ENCODE measurements at places on chromosomes 16 and 17. TPM values are rescaled to one million over a fixed set of nuclear protein-coding genes. Genes with fewer than 3 reads are reported as not detected.

DNA sequence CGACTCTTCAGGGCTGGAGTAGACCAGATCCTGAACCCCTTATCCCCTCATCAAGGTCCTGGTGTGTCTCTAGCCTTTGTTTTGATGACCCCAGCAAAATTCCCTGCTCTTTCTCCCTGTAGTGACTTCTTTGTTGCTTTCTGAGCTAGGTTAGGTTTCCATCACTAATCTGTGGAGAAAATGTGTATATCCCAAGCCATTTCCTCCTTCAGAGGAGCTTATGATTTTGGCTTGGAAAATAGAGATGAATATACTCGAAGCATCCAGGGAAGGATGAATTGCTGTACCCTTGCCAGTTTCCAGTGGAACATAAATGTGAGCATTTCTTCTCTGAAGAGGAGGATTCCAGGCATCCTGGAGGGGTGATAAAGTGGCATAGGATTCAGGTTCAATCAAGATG, 55.8 kb downstream of the KSR1 start:
- no peak overlapping the region for H3K27ac ChIP-seq
- no peaks in the 10 kb centered on the region for H3K36me3 ChIP-seq
- H3K4me1 ChIP-seq, result no peaks in the 10 kb centered on the region
- H3K4me3 ChIP-seq, result no peak overlapping the region
- H3K27me3 ChIP-seq, result no peaks in the 10 kb centered on the region
- no peak for DNase-seq

The TCAP gene
- 6.4 TPM for total RNA-seq

GRCh38 chr17:75404223-75404730, 1.2 kb downstream of the GRB2 start:
- H3K27ac ChIP-seq, result peak overlapping the region; percentile 92
- no peak for DNase-seq
- peak overlapping the region; percentile 96 for H3K4me3 ChIP-seq
- H3K36me3 ChIP-seq, result no peaks in the 10 kb centered on the region
- H3K4me1 ChIP-seq, result peaks cover 18% of the 10 kb centered on the region
- no peaks in the 10 kb centered on the region for H3K27me3 ChIP-seq

The SMARCD2 gene
- total RNA-seq, result 81.8 TPM

- no peak overlapping the region for H3K4me3 ChIP-seq
- H3K27ac ChIP-seq, result no peak overlapping the region
- H3K4me1 ChIP-seq, result no peaks in the 10 kb centered on the region
Observed at GRCh38 chr16:53852678-53853077, 148.7 kb downstream of the FTO start.

DNA sequence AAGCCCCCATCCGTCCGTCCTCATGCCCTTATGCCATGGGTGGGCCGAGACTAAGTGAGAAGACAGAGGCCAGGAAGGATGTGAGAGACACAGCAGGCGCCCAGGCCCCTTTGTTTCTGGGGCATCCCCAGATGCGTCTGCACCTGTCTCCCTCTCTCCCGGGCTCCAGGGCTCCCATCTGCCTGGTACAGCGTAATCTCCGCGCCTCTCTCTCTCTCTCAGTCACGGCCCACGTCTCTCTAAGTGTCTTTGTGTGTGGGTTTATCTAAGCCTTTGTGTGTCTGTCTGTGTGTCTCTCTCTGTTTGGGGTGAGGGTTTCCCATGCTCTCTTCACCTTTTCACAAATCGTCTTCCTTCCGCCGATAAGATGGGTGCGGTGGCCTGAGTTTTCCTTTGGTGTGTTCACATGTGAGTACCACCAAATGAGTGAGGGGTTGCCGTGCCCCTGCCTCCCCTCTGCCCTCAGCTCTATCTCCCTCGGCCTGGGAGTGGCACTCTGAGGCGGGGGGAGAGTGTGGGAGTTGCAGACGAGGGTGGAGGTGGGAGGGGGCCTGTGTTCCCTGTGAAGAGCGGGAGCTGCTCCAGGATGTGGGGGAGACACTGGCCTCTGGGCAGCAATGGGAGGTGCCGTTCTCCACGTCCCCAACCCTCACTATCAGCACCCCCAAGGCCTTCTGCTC, 25.8 kb upstream of the ABCC3 start:
- H3K27me3 ChIP-seq, result no peaks in the 10 kb centered on the region
- no peaks in the 10 kb centered on the region for H3K36me3 ChIP-seq
- DNase-seq, result no peak
- H3K27ac ChIP-seq, result no peak overlapping the region

The DNAAF1 gene
- not detected for total RNA-seq
